Activated T-cell treated with anti-CD3 and anti-CD28 coated beads for 48 hours (primary cell): ENCODE measurements at places on chromosomes 7 and 10.

DNA sequence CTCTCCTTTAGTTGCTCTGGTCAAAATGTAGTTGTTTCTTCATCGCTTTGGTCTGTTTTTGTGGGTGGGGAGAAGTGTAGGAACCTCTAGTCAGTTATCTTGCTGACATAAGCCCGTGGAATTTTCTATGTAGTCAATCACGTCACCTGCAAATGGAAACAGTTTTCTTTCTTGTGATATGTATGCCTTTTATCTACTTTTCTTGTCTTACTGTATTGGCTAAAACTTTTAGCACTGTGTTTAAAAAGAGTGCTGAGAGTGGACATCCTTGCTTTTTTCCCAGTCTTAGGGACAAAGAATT lies 42.3 kb downstream of the AKR1E2 start:
- DNase-seq = no peak

- no peak for DNase-seq
These were observed 591.5 kb upstream of the ANKRD30A start for GRCh38 chr10:36533861-36534260.

GRCh38 chr10:21336476-21337170 lies 188.9 kb downstream of the SKIDA1 start:
- DNase-seq = no peak

DNA sequence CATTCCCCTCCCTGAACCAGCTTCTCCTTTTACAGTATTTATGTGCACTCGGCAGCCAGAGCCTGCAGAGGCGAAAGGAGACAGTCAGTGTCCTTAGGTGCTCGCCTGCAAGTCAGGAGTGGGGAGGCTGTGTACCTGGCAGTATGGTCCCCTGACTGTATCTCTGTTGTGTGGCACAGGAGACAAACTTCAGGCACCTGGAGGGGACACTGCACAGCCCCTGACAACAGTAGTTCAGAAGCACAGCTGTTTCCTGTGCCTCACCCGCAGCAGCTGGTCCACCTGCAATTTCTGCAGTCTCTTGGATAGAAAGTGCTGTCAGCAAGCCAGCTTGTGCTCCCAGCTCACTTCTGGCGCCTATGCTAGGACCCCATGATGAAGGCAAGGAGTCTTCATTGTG lies 73.4 kb upstream of the LAMB4 start:
- no peak for DNase-seq

- DNase-seq = no peak
These were observed 156.1 kb upstream of the PLXNA4 start for GRCh38 chr7:132732321-132732865.

- DNase-seq = no peak
These were observed 472.2 kb downstream of the ARL4A start for GRCh38 chr7:13159467-13160184.

GRCh38 chr7:134804351-134804750 lies 24.9 kb downstream of the CALD1 start:
- no peak for DNase-seq

- DNase-seq = no peak
These were observed 286.6 kb downstream of the ELMO1 start for GRCh38 chr7:37162106-37162505.

DNA sequence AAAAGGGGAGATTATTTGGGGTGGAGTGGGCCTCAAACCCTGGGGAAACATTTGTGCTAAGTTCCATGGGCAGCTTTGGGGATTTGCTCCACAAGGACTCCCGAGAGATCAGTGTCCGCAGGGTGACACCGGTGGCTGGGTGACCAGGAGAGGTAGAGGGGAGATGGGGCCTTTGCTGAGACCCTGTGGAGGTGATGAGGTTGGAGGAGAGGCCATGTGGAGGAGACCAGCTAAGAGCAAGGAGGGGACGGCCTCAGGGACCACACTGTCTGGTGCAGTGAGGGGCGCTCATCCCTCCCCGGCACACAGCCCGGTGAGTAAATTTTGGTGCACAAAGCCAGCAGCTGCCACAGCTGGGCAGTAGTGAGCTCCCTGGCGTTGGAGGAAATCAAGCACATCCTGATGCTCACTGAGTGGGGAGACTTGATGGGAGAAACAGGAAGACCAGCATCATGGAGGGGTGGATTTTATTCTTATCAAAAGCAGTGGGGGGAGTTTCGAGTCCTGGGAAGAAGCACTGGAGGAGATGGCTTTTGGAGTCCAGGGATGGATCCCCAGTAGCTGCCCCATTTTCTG lies 20.2 kb upstream of the ELFN1 start:
- no peak for DNase-seq

GRCh38 chr10:87956055-87956454 lies 92.6 kb downstream of the PTEN start:
- DNase-seq = no peak

DNA sequence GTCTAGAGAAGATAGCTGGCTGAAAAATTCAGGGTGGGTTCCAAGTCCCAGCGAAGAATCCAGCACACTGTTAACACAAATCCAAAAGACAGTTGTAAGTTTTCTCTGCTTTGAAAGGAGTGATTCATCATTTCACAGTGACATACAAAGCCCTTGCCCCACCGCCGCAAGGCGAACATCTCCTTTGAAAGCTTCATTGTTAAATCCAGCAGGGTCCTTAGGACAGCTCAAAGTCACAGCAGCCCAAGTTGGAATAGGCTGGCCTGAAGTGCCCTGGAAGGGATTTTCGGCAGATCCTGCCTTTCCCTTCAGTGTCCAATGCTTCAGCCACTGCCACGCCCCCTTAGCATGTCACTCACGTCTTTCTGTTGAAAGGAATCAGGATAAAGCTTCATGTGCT lies 526.1 kb downstream of the CALN1 start:
- no peak for DNase-seq

GRCh38 chr7:151632750-151633515 lies 113.2 kb upstream of the RHEB start:
- DNase-seq = peak; percentile 21

DNA sequence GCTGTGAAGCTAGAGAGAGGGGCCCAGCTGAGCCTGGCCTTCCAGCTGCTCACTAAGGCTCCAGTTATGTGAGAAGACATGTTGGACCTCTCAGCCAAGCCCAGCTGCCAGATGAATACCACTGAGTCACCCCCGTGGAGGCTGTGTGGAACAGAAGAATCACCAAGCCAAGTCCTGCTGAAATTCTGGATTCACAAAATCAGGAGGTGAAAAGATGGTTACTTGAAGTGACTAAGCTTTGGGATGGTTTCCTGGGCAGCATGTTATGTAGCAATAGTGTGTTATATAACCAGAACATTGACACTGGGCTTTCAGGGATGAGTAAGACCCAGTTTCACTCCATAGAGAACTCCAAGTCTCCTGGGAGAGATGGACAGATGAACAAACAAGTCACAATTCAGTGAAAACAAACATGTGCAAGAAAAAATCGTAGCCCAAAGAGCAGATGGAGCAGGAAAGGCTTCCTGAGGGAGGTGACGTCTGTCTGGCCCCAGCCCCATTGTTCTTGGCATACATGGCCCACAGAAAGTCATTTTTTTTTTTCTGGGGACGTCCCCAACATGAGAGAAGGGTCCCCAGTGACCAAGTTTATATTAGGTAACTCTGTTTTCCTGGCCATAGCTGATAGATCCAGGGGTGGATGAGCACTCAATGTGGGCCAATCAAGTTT lies 64.1 kb upstream of the PDZD8 start:
- no peak for DNase-seq
